ENCODE measurements at places on chromosomes 1 and 21. TPM values are rescaled to one million over a fixed set of nuclear protein-coding genes. Genes with fewer than 3 reads are reported as not detected.

The CFHR5 gene
- total RNA-seq, result not detected

The PLA2G2C gene
- total RNA-seq, result not detected

GRCh38 chr1:111747282-111747734 is 8.1 kb upstream of the INKA2 start:
- H3K4me1 ChIP-seq, result no peaks in the 10 kb centered on the region
- no peaks in the 10 kb centered on the region for H3K36me3 ChIP-seq
- no peak overlapping the region for H3K27ac ChIP-seq
- no peak overlapping the region for H3K4me3 ChIP-seq
- no peak for DNase-seq

GRCh38 chr1:213604477-213604876 is 383.3 kb upstream of the PROX1 start:
- H3K4me1 ChIP-seq, result no peaks in the 10 kb centered on the region
- H3K27me3 ChIP-seq, result no peaks in the 10 kb centered on the region
- DNase-seq, result no peak
- H3K4me3 ChIP-seq, result no peak overlapping the region
- H3K36me3 ChIP-seq, result no peaks in the 10 kb centered on the region

GRCh38 chr1:119808972-119809550 is 2.2 kb downstream of the REG4 start:
- no peaks in the 10 kb centered on the region for H3K27me3 ChIP-seq
- no peak overlapping the region for H3K27ac ChIP-seq
- no peaks in the 10 kb centered on the region for H3K36me3 ChIP-seq
- DNase-seq, result peak; percentile 68

DNA sequence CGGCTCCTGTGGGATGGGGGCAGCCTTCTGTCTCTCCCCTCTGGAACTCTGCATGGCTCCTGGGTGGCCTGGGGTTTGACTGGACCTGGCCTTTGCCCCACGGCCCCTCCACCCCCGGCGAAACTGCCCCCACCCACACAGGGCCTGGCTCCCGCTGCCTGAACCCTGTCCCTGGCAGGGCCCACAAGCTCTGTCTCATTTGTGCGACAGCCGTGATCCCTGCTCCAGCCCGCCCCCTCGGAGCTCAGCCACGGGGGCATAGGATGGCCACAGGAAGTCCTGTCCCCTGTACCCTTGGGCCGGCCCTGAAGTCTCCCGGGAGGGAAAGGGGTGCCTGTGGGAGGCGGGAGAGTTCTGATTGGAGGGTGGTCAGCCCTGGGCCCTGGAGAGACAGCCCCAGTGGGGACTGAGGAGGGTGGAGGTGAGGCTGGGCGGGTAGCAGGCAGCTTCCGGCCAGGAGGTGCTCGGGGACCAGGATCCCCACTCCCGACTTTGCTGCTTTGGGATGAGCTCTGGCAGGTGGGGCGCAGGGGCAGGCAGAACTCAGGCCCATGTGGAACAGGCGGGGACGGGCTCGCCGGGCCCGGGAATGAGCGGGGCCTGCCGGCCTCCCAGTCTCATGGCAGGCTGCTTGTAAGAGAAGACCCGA is 45.1 kb downstream of the SLX9 start:
- peak overlapping the region; percentile 63 for H3K27ac ChIP-seq
- DNase-seq, result peak; percentile 75
- H3K27me3 ChIP-seq, result no peaks in the 10 kb centered on the region
- no peaks in the 10 kb centered on the region for H3K36me3 ChIP-seq
- H3K4me3 ChIP-seq, result no peak overlapping the region
- H3K4me1 ChIP-seq, result peaks cover 4% of the 10 kb centered on the region

Measured in upper lobe of left lung (tissue), 6 donors.